Stimulated activated CD4-positive, alpha-beta T cell treated with anti-CD3 and anti-CD28 coated beads, Interleukin-2, amount 100 ng/mL, for 48 hours (primary cell): ENCODE measurements at places on chromosomes 12 and 14.

GRCh38 chr12:66653796-66654195 is 25.1 kb downstream of the GRIP1 start:
- no peak for DNase-seq

GRCh38 chr12:113104953-113105510 is 30.5 kb downstream of the RASAL1 start:
- no peak for DNase-seq

- no peak for DNase-seq
Observed at GRCh38 chr14:70148351-70148750, 40.4 kb downstream of the SLC8A3 start.

DNA sequence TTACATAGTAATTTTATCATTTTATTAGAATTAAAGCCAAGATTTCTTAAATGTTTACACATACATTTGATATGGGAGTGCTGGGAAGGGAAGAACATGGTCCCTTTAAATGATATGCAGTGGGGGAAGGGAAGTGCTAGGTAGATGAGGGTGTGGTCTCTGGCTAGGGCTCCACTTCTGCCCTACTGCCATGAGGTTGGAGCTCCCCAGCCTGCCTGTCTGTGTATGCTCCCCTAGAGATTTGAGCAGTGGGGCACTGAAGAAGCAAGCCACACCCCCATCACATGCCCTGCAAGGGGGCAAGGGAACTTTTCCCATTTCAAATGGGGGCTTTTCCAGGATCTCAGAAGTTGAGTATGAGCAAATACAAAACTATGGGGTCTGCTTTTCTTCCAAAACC is 25.5 kb downstream of the CLECL1 start:
- no peak for DNase-seq

DNA sequence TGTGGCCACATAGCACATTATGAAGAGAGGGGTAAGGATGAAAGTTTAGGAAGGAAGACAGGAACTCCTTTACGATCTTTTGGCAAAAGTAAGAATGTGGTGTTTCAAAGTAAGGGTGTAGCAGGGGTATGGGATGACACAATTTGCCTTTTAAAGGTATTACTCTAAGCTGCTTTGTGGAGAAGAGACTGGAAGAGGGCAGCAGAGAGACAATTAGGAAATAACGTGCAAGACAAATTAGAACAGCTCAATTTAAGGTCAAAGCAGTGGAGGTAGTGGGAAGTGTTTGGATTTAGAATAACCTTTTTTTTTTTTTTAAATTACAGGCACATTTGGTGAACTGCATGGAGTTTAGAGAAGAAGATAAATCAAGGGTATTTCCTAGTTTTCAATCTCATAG is 342.6 kb downstream of the NOVA1 start:
- no peak for DNase-seq
